ENCODE measurements at places on chromosomes 12 and 14. TPM values are rescaled to one million over a fixed set of nuclear protein-coding genes. Genes with fewer than 3 reads are reported as not detected.

The SERPINA10 gene
- total RNA-seq, result not detected

The PRPH gene
- total RNA-seq, result not detected

The AMIGO2 gene
- total RNA-seq, result 10.8 TPM

DNA sequence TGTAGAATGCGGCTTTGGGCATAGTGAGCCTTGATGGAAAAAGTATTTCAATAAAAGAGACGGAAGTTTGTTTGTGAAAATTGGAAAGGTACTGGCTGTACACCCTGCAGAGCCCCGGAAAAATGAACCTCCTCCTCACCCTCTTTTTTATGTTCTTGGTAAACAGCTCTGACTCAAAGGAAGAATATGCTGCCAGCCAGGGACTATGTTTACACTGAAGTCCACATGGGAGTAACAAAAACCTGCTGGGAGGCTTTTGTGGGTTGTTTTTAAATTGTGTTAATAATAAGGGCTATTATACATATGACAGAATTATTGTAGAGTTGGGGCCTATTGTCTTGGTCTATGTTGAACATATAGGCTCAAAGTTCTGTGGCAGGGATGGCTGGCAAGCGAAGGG, 70.7 kb downstream of the TTC8 start:
- no peak for DNase-seq

DNA sequence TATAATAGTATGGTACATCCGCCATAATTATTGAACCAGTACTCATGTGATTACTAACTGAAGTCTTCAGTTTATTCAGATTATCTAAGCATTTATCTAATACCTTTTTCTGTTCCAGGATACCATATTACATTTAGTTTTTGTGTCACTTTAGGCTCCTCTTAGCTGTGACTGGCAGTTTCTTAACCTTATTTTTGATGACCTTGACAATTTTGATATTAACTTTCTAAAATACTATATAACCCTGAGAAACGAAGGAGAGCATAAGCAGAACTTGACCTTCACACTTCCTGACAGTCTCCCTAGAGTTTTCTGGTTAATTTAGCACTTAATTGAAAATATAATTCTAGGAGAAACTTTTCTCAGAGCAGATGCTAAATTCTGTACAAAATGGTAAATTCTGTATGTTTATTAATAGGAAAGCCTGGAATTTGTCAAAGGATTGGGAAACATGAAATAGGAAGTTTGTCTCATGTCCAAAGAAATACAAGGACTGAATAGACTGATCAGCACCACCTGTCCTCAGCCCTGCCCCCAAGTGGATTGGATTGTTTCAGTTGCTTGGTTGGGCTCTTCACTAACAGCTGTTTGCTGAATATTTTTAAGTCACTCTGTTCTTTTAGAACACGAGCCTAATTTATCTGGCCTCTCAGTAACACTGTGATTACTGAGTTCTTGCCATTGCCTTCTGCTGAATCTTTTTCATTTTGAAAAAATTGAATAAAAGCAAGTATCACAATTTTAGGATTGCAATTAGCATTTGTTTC, 6.0 kb downstream of the BICDL1 start:
- DNase-seq, result no peak

DNA sequence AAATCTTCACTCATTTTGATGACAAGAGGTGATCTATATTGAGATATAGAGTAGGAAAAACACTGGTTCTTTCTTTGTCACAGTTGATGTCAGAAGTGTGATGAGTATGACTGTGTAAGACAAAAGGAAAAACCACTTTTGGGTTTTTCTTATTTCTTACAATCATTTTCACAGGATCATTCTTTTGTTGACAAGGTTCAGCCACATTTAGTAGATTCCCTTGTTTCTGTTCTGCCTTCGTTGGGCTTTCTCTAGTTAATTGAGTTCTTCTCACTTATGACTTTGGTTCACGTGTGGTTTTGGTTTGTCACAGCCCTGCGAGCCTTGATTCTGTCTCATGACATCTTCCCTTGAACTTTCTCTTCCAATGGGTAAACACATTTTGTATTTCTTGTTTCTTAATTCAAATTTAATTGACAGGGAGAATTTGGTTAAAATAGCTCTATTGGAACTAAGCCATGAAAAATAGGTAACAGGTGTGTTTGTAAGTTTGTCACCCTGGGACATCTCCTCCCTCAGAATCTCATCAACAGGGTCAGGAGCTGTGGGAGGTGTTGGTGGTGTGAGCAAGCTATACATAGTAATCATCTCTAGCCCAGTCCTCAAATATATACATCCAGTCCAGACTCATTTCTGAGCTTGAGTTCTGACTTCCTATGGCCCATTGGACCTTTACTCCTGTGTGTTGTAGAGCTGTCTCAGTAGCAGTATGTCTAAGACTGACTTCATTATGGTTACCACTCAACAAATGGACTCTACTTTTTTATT, 255.3 kb downstream of the BMP4 start:
- no peak for DNase-seq

DNA sequence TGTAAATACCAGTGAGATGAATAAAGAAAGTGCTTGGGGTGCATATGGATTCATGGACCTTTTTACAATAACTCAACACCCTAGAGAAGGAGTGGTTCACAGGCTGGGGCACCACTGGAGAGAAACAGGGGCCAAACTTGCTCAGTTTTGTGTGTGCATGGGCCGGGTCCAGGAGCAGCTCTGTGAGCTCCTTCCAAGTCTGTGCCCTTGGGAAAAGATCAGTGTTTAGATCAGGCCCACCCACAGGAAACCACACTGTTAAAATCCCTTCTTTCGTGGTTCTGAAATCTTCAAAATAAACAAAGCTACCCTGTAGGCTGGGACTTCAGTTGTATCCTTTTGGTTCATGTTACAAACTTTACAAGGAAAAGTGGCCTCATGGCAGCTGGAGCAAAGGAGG, 156.1 kb upstream of the TMEM260 start:
- DNase-seq, result no peak

DNA sequence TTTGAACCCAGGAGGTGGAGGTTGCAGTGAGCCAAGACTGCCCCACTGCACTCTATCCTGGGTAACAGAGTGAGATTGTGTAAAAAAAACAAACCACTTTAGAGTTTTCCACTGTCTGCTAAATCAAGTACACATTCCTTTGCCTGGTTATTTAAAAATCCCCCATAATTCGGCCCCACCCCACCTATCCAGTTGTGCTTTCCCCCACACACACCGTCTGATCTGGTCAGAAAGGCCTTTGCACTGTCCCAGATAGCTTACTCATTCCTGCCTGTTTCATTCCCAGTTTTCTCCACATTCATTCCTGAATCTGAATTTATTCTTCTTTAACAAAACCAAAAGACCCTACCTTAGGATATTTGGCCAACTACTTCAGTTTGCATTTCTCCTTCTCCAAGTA, 29.5 kb downstream of the NINJ2 start:
- DNase-seq, result no peak
